ENCODE measurements at places on chromosomes 4 and X. TPM values are rescaled to one million over a fixed set of nuclear protein-coding genes. Genes with fewer than 3 reads are reported as not detected.

SLC6A14 gene
- 0.13 TPM for polyA plus RNA-seq

MORF4L2 gene
- polyA plus RNA-seq = 651 TPM

CYLC1 gene
- not detected for polyA plus RNA-seq

BEND2 gene
- polyA plus RNA-seq = not detected

SUPT20HL2 gene
- polyA plus RNA-seq = not detected

SNCA gene
- polyA plus RNA-seq = 6.9 TPM

OPRPN gene
- polyA plus RNA-seq = not detected

FDCSP gene
- not detected for polyA plus RNA-seq

AKAP14 gene
- not detected for polyA plus RNA-seq

KIF4A gene
- 0.38 TPM for polyA plus RNA-seq

FMR1NB gene
- polyA plus RNA-seq = not detected

FIP1L1 gene
- polyA plus RNA-seq = 33.2 TPM

AFM gene
- polyA plus RNA-seq = not detected

GRIA3 gene
- polyA plus RNA-seq = 7.0 TPM

PUDP gene
- 5.5 TPM for polyA plus RNA-seq

TBX22 gene
- not detected for polyA plus RNA-seq

GPR143 gene
- polyA plus RNA-seq = not detected

BST1 gene
- polyA plus RNA-seq = 4.6 TPM

SATL1 gene
- polyA plus RNA-seq = not detected

CFI gene
- polyA plus RNA-seq = 1.0 TPM

SPATA4 gene
- polyA plus RNA-seq = not detected

Data from aorta (tissue), 5 donors.